ENCODE measurements at places on chromosomes 16 and 17. TPM values are rescaled to one million over a fixed set of nuclear protein-coding genes. Genes with fewer than 3 reads are reported as not detected.

DNA sequence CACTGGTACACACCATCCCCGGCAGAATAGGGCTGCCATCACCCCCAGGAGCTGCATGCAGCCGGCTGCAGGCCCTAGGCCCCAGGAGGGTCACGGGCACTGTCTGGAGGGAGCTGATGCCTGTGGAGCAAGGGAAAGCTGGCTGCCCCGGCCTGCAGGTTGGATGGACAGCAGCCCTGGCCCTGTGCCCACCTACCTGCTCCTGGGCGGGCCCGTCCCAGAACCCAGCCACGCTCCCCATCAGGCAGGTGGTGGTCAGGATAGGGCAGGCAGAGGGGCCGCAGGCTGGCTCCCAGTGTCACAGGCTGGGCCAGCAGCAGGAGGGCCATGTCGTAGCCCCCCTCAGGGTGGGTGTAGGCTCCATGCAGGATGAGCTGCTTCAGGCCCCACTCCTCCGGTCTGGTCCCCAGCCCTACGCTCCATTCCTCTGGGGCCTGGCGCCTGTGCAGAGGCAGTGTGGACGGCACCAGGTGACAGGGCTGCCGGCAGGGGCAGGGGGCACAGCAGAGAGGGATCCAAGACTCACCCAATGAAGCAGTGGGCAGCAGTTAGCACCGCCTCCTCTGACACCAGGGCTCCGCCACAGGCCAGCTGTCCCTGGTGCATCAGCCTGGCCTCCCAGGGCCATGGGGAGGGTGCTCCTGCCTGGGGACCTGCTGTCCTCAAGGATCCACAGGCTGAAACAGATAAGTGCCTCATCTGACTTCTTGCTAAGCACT lies 4.0 kb downstream of the PRSS53 start:
- no peak overlapping the region for H3K4me3 ChIP-seq
- peaks cover 22% of the 10 kb centered on the region for H3K36me3 ChIP-seq

DNA sequence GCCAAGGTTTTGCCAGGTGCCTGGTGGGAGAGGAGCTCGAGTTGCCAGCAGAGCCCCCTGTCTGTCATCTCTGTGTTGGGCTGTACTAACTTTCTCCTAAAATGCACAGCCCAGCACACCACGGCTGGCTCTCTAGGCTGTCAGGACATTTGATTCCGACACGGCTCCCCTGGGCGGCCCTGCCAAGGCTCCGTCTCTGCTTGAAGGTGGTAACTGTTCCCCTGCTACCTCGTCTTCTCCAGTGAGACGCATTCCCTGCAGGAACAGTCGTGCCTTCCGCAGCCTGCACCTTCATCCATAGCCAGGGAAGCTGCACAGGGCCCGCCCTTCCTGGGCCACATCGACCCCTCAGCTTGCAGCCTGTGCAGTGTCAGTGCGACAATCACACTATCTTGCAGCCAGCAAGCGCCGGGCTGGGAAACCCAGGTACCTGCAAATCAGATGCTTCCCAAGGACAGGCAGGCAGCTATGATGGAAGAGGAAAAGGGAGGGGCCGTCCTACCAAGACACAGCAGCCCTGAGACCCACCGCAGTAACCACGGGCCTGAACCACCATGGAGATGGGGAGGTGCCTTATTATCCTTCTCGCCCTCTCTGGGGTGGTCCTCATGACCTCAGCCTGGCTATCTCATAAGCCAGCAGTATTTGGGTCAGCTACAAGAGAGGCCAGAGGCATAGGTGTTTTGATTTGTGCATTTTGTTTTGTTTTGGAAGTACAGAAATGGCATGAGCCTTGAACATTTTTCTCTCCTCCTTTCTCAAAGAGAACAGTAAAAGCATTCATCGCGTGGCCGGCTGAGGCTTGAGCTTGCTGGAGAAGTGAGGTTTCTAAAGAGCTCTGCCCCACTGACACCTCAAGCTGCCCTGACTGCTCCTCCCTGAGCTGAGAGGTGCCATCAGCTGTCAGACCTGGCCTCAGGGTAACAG lies 361.7 kb upstream of the TNRC6C start:
- no peak overlapping the region for H3K4me3 ChIP-seq
- peaks cover 18% of the 10 kb centered on the region for H3K4me1 ChIP-seq
- no peak overlapping the region for H3K27ac ChIP-seq
- no peak for DNase-seq
- H3K36me3 ChIP-seq, result no peaks in the 10 kb centered on the region

GRCh38 chr16:85621698-85622428 lies 8.7 kb downstream of the GSE1 start:
- DNase-seq, result no peak
- H3K27ac ChIP-seq, result no peak overlapping the region
- H3K4me3 ChIP-seq, result no peak overlapping the region
- H3K4me1 ChIP-seq, result peaks cover 3% of the 10 kb centered on the region
- no peaks in the 10 kb centered on the region for H3K36me3 ChIP-seq
- no peaks in the 10 kb centered on the region for H3K27me3 ChIP-seq

DNA sequence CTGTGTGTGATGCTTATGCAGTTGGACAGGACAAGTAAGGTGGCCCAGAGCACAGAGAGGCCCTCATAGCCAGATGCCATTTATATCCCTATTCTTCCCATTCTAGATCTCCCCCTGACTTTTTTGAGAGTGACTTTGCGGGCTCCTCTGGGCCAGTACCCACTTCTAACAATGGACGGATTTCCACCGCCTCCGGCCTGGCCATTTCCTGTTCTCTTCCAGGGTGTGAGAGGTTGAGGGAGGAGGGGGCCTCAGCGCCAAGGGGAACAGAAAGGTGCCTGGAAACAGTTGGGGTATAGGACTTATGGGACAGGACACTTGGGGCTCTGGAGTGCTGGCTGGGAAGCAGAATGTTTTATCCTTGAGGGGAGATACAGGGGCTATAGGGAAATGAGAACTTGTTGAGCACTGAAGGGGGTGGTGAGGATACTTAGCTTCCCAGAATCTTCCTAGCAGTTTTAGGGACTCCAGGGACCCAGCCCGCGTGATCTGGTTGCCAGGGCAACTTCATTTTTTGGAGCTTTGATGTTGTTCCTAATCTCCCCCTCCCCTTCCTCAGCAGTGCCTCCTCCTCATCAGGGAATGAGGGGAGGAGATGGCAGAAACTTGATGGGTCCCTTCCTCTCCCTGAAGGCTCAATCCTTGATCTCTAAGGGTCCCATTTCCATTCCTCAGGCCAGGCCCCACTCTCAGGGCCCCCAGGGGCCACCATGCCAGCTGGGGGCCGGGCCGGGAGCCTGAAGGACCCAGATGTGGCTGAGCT lies 3.6 kb downstream of the TAOK2 start:
- DNase-seq, result no peak
- no peaks in the 10 kb centered on the region for H3K27me3 ChIP-seq
- peaks cover 46% of the 10 kb centered on the region for H3K36me3 ChIP-seq
- no peak overlapping the region for H3K4me3 ChIP-seq

DNA sequence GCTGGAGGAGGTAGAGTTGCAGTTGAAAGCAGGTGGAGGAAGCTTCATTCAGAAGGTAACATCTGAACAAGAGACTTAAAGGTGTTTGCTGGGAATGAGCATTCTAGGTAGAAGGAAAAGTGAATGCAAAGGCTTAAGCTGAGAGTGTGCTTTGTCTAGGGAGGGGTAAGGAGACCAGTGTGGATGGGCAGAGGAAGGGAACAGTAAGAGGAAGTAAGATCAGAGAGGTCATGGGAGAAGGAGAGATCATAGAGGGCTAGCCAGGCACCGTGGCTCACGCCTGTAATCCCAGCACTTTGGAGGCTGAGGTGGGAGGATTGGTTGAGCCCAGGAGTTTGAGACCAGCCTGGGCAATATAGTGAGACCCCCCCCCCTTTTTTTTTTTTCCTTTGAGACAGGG lies 3.3 kb downstream of the STX4 start:
- H3K27ac ChIP-seq, result no peak overlapping the region
- peaks cover 26% of the 10 kb centered on the region for H3K4me1 ChIP-seq
- peaks cover 47% of the 10 kb centered on the region for H3K36me3 ChIP-seq
- no peak for DNase-seq
- H3K27me3 ChIP-seq, result no peaks in the 10 kb centered on the region
- H3K4me3 ChIP-seq, result no peak overlapping the region

- H3K4me3 ChIP-seq, result no peak overlapping the region
- H3K27ac ChIP-seq, result peak overlapping the region; percentile 28
- peaks cover 65% of the 10 kb centered on the region for H3K4me1 ChIP-seq
- peaks cover 28% of the 10 kb centered on the region for H3K27me3 ChIP-seq
- DNase-seq, result no peak
These were observed 45.0 kb downstream of the DYNLRB2 start for GRCh38 chr16:80585764-80586163.

DNA sequence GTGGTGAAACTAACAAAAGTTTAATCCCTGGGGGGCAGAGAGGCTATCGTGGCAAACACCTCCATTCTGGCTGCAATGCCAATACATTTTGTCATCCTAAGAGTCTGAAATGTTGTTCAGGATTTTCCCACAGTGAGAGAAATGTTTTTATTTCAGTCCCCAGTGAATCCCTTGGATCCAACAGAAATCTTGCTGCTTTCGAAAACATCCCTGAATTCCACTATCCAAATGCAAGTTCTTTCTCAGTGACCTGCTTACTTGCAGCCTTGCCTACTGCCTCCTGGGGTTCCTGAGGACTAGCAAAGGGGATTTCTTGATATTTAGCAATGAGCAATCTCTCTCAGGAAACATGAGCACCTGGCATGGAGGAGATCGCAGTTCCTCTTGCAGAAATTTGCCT lies 202.1 kb upstream of the IRX3 start:
- no peaks in the 10 kb centered on the region for H3K36me3 ChIP-seq
- DNase-seq, result no peak
- no peak overlapping the region for H3K27ac ChIP-seq
- H3K27me3 ChIP-seq, result no peaks in the 10 kb centered on the region

- no peak overlapping the region for H3K27ac ChIP-seq
- H3K36me3 ChIP-seq, result peaks cover 2% of the 10 kb centered on the region
- no peaks in the 10 kb centered on the region for H3K27me3 ChIP-seq
- H3K4me1 ChIP-seq, result peaks cover 89% of the 10 kb centered on the region
These were observed 3.3 kb upstream of the NR1D1 start for GRCh38 chr17:40103688-40104087.

- no peaks in the 10 kb centered on the region for H3K27me3 ChIP-seq
- no peak for DNase-seq
- H3K36me3 ChIP-seq, result peaks cover 3% of the 10 kb centered on the region
- no peak overlapping the region for H3K27ac ChIP-seq
- no peaks in the 10 kb centered on the region for H3K4me1 ChIP-seq
These were observed 23.2 kb downstream of the TMEM186 start for GRCh38 chr16:8774208-8774607.

DNA sequence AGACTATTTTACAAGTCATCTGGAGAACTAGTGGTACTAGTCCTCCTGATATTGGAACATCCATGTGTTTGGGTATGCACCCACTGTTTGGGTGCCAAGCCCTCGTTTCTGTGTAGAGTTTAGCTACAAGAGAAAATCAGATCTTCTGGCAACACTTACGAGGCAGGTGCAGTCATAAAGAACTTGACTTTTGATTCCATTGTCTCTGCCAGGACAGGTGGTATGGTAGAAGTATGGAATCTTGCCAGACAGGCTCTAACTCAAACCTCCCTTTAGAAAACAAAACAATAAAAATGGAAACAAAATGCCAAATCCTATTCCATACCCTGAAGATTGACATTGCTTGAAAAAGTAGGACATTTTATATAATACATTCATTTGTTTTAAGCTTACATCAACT lies 16.0 kb downstream of the RNF43 start:
- peaks cover 5% of the 10 kb centered on the region for H3K27me3 ChIP-seq
- H3K36me3 ChIP-seq, result no peaks in the 10 kb centered on the region
- no peak overlapping the region for H3K27ac ChIP-seq
- peaks cover 12% of the 10 kb centered on the region for H3K4me1 ChIP-seq
- no peak for DNase-seq

GRCh38 chr16:17784073-17784472 lies 313.3 kb upstream of the XYLT1 start:
- H3K27me3 ChIP-seq, result no peaks in the 10 kb centered on the region
- no peaks in the 10 kb centered on the region for H3K36me3 ChIP-seq
- no peak overlapping the region for H3K27ac ChIP-seq
- no peaks in the 10 kb centered on the region for H3K4me1 ChIP-seq
- DNase-seq, result no peak
- H3K4me3 ChIP-seq, result no peak overlapping the region

GRCh38 chr17:74529243-74529642 lies 2.0 kb downstream of the CD300LB start:
- no peak overlapping the region for H3K27ac ChIP-seq
- DNase-seq, result peak; percentile 3
- no peaks in the 10 kb centered on the region for H3K36me3 ChIP-seq
- H3K4me3 ChIP-seq, result no peak overlapping the region
- peaks cover 3% of the 10 kb centered on the region for H3K4me1 ChIP-seq

DNA sequence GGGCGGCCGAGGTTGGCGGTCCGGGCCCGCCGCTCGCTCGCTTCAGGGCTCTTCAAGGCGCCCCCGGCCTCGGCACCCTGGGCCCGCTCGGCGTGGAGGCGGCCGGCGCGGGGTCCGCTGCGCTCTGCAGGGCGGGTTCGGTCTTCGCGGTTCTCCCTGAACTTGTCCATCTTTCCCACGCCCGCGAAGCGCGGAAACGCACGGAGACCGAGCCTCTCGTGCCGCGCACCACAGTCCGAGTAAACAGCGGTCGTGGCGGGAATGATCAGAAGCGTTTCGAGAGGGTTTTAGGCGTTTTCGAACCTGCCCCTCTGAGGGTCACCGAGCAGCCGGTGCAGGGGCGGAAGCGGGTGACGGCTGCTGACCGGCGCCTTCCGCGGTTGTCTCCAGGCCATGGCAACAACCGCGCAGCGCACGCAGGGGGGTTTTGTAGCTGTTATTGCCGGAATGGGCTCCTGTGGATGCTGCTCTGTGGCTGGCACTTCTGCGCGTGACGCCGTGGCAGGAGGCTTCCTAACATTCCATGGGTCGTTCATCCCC lies 414 bp downstream of the NARF start:
- H3K27ac ChIP-seq, result peak overlapping the region; percentile 77
- peaks cover 61% of the 10 kb centered on the region for H3K4me1 ChIP-seq
- H3K36me3 ChIP-seq, result peaks cover 55% of the 10 kb centered on the region
- peak; percentile 54 for DNase-seq

DNA sequence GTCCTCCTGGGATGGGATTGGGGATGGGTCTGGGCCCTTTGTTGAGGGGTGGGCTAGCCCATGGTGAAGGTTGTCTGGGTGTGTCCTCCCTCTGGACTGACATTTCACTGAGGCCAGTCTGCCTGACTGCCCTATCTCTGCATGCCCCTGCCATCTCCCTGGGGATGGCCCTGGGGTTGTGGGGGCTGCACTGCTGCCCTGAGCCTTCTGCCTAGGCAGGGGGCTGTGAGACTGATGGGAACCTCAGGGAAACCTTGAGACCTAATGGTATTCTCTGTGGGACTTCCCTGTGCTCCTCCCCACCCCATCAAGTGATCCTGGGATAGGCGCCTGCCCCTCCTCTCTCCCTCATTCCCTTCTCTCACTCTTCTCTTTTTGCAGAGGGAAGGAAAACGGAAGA lies 19.9 kb downstream of the RAI1 start:
- no peaks in the 10 kb centered on the region for H3K27me3 ChIP-seq
- peaks cover 8% of the 10 kb centered on the region for H3K4me1 ChIP-seq
- H3K27ac ChIP-seq, result no peak overlapping the region
- no peak for DNase-seq
- H3K36me3 ChIP-seq, result no peaks in the 10 kb centered on the region

- peaks cover 28% of the 10 kb centered on the region for H3K4me1 ChIP-seq
- H3K27ac ChIP-seq, result no peak overlapping the region
- H3K4me3 ChIP-seq, result no peak overlapping the region
- H3K36me3 ChIP-seq, result no peaks in the 10 kb centered on the region
- DNase-seq, result no peak
- H3K27me3 ChIP-seq, result peaks cover 11% of the 10 kb centered on the region
These were observed 255.4 kb downstream of the PHKB start for GRCh38 chr16:47716571-47716970.

- no peak overlapping the region for H3K27ac ChIP-seq
- H3K36me3 ChIP-seq, result no peaks in the 10 kb centered on the region
- no peak for DNase-seq
- H3K4me3 ChIP-seq, result no peak overlapping the region
- H3K4me1 ChIP-seq, result no peaks in the 10 kb centered on the region
These were observed 81.2 kb upstream of the GOT2 start for GRCh38 chr16:58815181-58815888.

The SRCAP gene
- total RNA-seq, result 65.0 TPM

The TMEM238L gene
- total RNA-seq, result not detected

The RHBDF1 gene
- 0.23 TPM for total RNA-seq

Data from activated CD4-positive, alpha-beta memory T cell treated with anti-CD3 and anti-CD28 coated beads, Interleukin-2, amount 10 ng/mL, durations not matched to agents 7 days and 5 days (primary cell).